HCT116 (cell line): ENCODE measurements at places on chromosomes 4 and X. TPM values are rescaled to one million over a fixed set of nuclear protein-coding genes. Genes with fewer than 3 reads are reported as not detected.

Gene SUPT20HL1
- total RNA-seq, result not detected

DNA sequence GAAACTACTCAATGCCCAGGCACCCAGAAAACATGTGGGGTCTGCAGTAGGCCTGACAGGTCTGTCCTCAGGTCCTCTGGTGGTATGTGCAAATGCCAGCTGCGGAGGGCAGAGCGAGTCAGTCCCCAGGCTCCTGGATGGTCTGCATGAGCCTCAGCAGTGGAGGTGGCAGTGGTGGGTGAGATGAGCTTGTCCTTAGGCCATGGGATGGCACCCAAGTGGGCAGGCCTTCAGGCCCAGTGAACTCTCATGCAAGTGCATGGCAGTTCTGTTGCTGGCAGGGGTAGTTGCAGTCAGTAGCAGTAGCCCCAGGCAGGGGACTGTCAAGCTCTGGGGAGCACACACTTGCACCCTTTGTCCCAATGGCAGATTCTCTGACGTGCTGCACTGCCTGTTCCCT is 106.3 kb upstream of the ANXA10 start:
- no peaks in the 10 kb centered on the region for H3K36me3 ChIP-seq
- H3K27ac ChIP-seq, result no peak overlapping the region
- no peaks in the 10 kb centered on the region for H3K27me3 ChIP-seq
- H3K4me1 ChIP-seq, result no peaks in the 10 kb centered on the region

Gene LGI2
- total RNA-seq, result not detected

DNA sequence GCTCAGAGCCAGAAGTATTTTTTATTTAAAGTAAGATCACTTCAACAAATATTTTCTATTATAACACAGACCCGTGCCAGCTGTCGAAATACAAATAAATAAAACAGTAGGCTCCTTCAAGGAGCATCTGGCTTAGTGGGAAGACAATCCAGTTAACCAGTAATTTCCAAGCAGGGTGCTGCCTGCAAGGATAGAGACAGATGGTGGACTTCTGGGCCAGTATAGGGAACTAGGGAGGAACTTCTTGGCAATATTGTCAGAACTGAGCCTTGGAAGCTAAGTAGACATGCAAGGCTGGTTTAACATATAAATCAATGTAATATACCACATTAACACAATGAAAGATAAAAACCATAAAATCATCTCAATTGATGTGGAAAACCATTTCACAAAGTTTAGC is 17.0 kb upstream of the MTMR1 start:
- H3K4me3 ChIP-seq, result no peak overlapping the region
- no peaks in the 10 kb centered on the region for H3K4me1 ChIP-seq
- H3K27ac ChIP-seq, result no peak overlapping the region
- no peaks in the 10 kb centered on the region for H3K36me3 ChIP-seq

DNA sequence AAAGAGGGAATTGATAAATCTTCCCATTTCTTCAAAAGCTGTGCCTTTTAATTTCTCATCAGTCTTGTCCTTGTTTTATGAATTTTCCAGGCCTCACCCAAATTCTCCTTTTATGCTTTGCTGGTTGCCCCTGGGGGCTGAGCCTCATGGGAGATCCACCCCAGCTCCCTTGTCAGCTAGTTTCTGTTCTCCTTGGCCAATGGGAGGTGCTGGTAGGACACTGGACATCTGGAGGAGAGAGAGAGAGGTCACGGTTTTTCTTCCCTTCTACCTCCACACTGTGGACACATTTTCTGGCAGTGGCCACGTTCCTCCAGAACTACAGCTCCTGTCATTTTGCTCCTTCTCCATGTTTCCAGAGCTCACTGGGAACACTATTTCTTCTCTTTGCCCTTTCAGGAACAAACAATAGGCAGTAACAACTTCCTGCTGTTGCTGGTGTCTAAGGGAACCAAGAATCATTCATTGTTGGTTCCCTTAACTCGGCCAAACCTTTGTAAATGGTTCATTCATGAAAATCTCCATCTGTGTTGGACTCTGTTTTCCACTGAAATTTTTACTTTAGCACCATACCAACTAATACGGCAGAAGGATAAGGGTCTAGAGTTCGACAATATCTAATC is 334.5 kb downstream of the GPAT3 start:
- peaks cover 12% of the 10 kb centered on the region for H3K4me1 ChIP-seq
- no peak overlapping the region for H3K4me3 ChIP-seq
- H3K27ac ChIP-seq, result no peak overlapping the region
- H3K36me3 ChIP-seq, result no peaks in the 10 kb centered on the region

Gene SLC10A4
- total RNA-seq, result 8.4 TPM

Gene TMEM150C
- 1.2 TPM for total RNA-seq

DNA sequence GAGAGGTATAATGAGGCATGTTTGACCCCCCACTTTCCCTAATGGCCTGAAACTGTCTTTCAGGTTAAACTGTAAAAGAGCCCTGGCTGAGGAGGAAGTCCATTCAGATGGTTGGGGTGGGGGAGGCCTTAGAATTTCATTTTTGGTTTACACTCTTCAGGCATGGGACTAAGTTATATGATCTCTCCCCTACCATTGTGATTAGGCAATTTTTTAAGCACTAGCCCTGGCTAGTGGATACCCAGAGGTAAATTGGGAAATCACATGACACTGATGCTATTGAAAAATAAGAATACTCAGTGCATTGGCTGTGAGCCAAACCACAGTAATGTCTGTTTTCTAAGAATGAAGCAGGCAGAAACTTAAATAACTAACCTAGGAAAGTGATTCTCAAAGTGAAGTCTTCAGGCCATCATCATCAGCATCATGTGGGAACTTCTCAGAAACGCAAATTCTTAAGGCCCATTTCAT is 149.7 kb downstream of the RRAGB start:
- no peak overlapping the region for H3K4me3 ChIP-seq
- H3K4me1 ChIP-seq, result no peaks in the 10 kb centered on the region
- H3K27ac ChIP-seq, result no peak overlapping the region
- no peak for DNase-seq

Gene KIAA1210
- total RNA-seq, result not detected

DNA sequence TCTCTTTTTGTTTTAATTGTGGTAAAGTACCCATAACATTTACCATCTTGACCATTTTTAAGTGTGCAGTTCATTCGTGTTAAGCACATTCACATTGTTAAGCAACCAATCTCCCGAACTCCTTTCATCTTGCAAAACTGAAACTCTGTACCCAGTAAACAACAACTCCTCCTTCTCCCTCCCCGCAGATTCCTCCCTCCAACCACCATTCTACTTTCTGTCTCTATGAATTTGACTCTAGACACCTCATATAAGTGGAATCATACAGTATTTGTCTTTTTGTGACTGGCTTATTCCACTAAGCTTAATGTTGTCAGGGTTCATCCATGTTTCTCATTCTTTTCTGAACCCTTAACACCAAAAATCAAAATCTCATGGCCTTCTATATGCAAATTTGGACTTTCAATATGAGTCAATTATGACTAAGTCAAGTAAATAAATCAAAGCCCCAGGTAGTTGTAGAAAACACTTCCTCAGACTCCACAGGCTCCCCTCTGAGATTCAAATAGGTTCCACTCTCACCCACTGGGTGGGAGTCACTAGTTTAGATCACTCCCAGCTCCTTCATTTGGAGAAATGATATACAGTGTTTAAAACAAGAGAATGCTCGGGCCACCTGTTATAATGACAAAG is 9.8 kb upstream of the RTL5 start:
- no peak for DNase-seq
- H3K27me3 ChIP-seq, result no peaks in the 10 kb centered on the region
- H3K36me3 ChIP-seq, result no peaks in the 10 kb centered on the region
- no peaks in the 10 kb centered on the region for H3K4me1 ChIP-seq

GRCh38 chr4:147958057-147958456 is 226.2 kb downstream of the ARHGAP10 start:
- H3K36me3 ChIP-seq, result no peaks in the 10 kb centered on the region
- H3K4me1 ChIP-seq, result no peaks in the 10 kb centered on the region
- no peak for DNase-seq
- H3K27me3 ChIP-seq, result no peaks in the 10 kb centered on the region
- no peak overlapping the region for H3K27ac ChIP-seq
